Astrocyte of the spinal cord (primary cell): ENCODE measurements at places on chromosomes 5 and 9.
A peak's percentile ranks its signal among the peaks of the same experiment; 100 is the strongest.

DNA sequence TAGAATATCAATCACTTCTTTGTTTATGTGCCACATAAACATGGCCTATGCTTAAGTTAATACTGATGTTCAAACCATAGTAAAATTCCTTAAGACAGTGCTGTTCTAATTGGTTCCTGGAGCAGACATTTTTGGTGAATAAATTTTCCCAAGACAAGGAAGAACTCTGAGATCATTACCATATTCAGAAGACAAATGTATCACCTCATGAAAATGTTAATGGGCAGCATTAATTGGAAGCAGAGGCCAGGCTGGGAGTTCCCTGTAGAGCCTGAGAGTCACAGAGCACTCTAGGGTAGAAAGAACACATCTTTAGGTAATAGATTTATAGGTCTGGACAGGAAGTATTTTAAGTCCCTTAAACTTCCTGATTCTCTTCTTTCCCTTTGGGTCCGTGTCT lies 240.2 kb downstream of the MAN2A1 start:
- DNase-seq, result no peak

DNA sequence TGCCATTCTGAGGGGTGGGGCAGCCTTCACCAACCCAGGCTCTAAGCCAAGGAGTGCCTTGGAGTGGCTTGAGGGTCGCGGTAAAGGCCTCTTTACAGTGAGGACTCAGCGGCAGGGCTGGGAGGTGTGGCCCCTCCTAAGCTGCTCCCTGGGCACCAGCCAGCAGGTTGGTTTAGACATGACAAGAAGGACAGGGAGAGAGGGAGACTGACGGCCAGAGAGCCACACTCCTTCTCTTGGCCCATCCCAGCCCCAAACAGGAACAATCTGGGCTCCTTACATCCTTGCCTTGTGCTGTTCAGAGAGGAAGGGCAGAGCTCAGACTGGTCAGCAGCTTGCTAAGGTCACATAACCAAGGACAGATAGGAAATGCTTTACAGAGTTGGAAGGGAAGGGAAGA lies 94.5 kb downstream of the LMX1B start:
- DNase-seq, result no peak

DNA sequence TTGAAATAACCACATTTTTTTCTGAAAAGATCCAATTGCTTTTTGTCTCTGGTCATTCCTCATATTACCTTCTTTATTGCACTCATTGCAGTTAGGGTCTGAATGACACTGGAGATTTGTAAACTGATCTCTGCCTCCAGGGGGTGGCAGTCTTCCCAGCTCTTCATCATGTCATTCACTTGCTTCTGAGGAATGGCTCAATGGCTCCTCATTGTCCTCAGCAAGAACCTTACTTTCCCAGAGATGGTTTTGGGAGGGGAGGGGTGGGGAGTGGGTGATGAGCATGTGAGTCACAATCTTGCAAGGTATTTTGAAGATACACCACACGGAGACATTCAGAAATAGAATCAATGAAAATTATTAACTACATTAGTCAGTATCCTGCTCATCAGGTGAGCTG lies 159.8 kb upstream of the GAS1 start:
- DNase-seq, result peak; percentile 45

- DNase-seq, result no peak
Measured at GRCh38 chr5:133219296-133219695, 167.5 kb downstream of the HSPA4 start.

DNA sequence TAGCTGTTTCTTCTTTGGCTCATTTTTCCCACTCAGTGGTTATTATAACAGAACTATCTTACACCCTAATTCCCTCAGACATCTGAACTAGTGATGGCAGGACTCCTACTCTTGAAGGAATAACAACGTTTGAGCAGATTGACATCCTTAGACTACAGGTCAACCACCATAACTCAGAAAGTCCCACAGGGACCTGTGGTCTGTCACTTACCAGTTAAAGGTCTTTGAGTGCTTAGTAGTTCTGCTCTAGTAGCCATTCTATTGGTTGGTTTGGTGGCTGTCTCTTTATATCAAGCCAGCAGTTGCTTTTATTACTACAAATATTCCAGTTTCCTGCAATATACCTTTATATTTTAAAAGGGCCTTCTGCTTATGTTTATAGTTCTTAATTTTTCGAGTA lies 67.2 kb upstream of the FCHO2 start:
- no peak for DNase-seq

DNA sequence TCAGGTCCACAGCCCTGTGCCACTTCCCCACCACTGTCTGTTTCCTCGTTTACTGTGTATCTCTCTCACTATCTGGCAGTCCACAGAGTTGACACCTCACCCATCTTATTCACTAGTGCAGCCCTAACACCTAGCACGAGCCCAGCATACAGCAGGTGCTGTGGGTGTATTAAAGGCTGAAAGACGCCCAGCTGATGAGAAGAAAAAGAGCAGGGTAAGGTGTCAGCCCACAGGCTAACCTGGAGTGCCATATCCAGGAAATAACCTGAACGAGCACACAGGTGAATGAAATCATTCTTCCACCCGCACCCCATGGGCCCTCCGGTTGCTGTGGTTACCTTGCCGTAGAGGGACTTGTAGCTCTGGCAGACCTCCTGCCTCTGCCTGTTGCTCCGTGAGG lies 18.6 kb downstream of the ANXA6 start:
- no peak for DNase-seq

DNA sequence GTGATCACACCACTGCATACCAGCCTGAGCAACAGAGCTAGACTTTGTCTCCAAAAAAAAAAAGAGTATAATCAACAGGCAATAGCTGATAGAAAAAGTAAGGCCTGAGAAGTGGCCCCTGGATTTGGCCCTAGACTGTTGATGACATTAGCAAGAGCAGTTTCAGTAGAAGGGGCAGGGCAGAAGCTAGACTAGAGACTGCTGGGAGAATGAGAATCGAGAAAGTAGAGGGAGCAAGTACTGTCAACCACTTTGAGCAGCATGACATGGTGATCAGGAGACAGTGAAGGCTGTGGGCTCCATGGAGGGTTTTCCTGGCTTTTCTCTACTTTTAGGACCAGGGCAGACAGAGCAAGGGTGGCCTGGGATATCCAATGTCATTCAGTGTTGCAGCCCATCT lies 34.9 kb upstream of the B4GALT1 start:
- DNase-seq, result no peak

GRCh38 chr5:133612249-133612860 lies at the start of gene FSTL4:
TSS of gene FSTL4 (minus strand) at chr5:133612541.
- no peak for DNase-seq

DNA sequence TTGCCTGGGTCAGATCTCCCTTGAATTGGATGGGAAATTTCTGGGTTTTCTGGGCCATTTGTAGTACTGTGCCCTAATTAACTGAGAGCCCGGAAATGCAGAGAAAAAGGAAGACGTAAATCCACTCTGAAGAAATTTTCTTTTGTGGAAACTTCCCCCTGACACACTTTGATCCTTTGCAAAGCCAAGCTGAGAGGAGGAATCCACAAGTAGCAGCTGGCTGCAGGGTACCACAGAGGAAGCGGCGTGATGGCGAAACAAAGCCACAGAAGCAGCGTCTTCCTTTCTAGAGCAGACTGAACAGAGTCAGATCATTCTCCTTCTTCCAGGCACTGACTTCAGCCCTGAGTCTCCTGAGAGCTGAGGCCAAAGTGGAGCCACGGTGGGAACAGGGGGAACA lies 47.1 kb upstream of the ZNF354A start:
- no peak for DNase-seq

GRCh38 chr9:122090981-122091380 lies 2.1 kb downstream of the TTLL11 start:
- DNase-seq, result no peak

GRCh38 chr5:93072831-93073459 lies 508.1 kb downstream of the NR2F1-AS1 start:
- peak; percentile 23 for DNase-seq

GRCh38 chr9:104905931-104906330 lies 22.0 kb downstream of the ABCA1 start:
- no peak for DNase-seq

GRCh38 chr5:179195561-179196404 lies 135.6 kb downstream of the ZNF354C start:
- DNase-seq, result no peak

DNA sequence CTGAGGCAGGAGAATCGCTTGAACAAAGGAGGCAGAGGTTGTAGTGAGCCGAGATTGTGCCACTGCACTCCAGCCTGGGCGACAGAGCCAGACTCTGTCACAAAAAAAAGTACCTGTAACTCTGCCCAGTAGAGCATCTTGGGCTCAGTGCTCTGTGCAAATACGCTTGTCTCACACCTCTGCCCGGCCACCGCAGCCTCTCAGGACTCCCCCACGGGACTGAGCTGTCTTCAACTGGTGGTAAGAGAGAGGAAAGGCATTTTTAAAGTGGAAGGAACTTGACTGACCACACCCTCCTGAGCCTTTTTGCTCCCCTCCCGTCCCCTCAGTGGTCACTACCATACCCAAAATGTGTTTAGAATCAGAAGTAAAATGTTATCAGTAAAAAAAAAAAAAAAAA lies 174.3 kb upstream of the PIK3R1 start:
- DNase-seq, result no peak

- DNase-seq, result no peak
Measured at GRCh38 chr5:122311497-122311960, 508 bp upstream of the SNCAIP start.

DNA sequence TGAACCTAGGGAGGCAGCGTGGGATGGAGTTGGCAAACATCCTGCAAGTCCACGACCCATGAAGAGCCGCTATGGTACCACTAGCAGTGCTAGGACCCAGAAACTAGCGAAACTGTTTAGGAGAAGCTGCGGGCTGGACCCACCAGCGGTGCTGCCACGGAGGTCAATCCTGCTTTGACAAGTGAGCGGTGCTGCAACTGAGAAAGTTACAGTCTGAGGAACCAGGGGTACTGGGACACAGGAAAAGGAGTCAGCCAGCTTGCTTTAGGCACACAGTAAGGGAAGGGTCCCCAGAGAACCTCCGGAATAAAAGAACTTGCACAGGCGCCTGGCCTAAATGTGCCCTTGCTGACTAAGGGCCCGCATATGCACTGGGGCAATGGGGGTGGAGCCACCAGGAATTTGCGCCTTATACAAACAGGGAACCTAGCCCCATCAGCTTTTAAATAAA lies 23.6 kb upstream of the ANXA2R start:
- DNase-seq, result peak; percentile 60

- peak; percentile 45 for DNase-seq
Measured at GRCh38 chr5:176716320-176716719, 69.0 kb downstream of the TSPAN17 start.

DNA sequence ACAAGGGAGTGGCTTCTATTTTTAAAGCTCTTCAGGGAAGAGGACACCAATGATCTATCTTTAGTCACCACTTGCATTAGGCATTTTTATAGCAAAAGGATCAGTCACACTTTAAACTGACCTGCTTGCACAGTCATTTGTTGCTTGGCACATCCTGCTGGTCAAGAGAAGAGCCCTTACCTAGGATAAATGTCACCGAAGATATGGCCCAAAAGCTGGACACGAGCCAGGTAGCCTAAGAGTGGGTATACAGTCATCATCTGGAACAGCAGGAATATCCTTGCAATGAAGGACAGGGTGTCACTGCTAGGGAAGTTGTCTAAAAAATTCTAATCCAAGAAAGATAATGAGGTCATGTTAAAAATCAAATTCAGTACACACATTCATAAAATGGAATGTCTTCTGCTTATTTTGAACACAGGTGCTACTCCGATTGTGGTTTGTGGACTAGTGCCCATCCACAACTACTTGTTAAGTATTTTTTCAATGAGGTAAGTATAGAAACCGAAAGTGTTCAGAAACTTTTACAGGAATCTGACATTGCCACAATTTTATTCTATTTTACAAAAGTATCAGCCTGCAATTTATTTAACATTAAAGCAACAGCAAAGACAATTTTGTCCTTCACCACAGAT lies 78.4 kb downstream of the SLC38A9 start:
- peak; percentile 64 for DNase-seq

GRCh38 chr9:76161541-76161940 lies 232.7 kb downstream of the RFK start:
- DNase-seq, result peak; percentile 74

DNA sequence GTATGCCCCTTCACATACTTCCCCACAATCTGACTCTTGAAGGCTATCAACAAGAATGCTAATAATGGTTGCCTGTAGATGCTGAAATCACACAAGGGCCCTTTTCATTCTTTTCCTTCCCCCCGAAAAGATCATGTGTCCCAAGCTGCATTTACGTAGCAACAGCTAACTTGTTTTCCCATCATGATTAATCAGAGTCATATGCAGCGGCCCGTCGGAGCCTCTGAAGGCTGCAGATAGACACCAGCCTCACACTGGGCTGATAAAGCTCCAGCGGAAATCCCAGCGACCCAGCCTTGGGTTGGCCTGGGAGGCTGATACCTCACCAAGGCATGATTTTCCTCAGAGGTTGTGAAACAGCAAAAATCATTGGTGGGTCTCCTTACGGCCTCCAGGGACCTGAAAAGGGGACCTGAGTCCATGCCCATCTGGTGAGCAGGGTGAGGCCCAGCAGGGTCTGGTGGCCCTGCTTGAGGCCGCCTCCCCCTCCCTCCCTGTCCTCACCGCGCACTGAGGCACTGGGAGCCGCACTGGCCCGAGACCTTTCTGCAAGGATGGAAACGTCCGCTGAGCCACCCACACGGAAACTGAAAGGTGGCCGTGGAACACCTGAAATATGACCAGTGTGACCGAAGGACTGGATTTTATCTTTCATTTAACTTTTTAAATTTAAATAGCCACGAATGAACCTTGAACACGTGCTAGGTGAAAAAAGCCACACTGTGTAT lies 114.2 kb upstream of the PHYKPL start:
- DNase-seq, result no peak

DNA sequence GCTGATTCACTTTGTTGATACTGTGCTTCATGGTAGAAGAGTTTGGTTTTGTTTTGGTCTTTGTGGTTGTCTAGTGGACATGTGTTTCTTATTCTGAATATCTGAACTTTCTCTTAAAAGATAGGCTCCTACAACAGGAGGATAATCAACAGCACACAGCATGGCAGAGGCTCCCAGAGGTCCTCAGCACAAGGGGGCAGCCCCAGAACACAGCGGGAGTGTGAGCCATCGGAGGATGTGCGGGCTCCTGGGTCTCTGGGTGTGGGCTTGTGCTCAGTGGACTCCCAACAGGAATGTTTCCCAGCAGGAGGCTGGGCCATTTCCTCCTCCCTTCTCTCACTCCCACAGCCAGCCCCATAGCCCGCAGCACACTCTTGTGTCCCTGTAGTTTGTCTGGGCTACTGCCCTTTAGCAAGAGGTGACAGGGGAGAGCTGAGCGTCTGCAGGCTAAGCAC lies 164.3 kb upstream of the OTULINL start:
- DNase-seq, result peak; percentile 92

GRCh38 chr5:169171515-169171914 lies 129.4 kb downstream of the SLIT3 start:
- DNase-seq, result no peak

DNA sequence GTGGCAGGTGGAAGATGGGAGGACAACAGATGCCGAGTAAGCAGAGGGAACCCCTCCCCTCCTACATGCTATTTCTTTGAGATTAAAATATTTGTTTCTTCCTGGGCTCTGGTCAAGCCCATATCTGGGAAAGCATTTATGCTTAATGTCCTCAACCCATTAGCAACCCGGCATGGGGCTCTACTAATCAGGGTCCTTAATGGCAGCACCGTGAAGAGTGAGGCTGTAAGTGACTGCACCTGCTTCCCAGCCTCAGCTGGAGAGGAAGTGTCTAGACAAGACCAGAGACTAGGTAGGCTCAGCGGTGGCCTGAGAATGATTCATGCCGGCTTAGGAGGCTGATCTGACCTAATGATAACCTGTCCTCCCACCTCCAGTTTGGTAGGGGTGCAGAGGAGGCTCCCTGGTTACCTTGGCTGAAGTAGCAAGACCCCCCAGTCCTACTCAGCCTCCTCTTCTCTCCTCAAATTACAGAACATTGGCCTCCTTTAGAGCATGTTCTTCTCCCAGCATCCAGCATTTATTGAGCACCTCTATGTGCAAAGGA lies 61.3 kb upstream of the HSPA9 start:
- no peak for DNase-seq

- DNase-seq, result peak; percentile 29
Measured at GRCh38 chr5:121982146-121982892, 20.5 kb downstream of the SRFBP1 start.
